ENCODE measurements at places on chromosomes 7 and 10. TPM values are rescaled to one million over a fixed set of nuclear protein-coding genes. Genes with fewer than 3 reads are reported as not detected.

CYP2E1 gene
- 0.39 TPM for total RNA-seq

GRID2IP gene
- not detected for total RNA-seq

TMEM196 gene
- total RNA-seq: not detected

COL26A1 gene
- total RNA-seq: not detected

NIPSNAP2 gene
- 36.2 TPM for total RNA-seq

ETV1 gene
- total RNA-seq: 0.41 TPM

LRRC17 gene
- 0.18 TPM for total RNA-seq

PRPS1L1 gene
- not detected for total RNA-seq

EGR2 gene
- total RNA-seq: 6.5 TPM

ADAM8 gene
- total RNA-seq: 157 TPM
